ENCODE measurements at places on chromosomes 2 and 18.

GRCh38 chr2:46985512-46985911 is 69.9 kb upstream of the MCFD2 start:
- peak; percentile 14 for DNase-seq

GRCh38 chr2:120432293-120432975 is 86.5 kb downstream of the INHBB start:
- DNase-seq = no peak

- DNase-seq = no peak
Observed at GRCh38 chr2:144350151-144350802, 169.6 kb downstream of the ZEB2 start.

DNA sequence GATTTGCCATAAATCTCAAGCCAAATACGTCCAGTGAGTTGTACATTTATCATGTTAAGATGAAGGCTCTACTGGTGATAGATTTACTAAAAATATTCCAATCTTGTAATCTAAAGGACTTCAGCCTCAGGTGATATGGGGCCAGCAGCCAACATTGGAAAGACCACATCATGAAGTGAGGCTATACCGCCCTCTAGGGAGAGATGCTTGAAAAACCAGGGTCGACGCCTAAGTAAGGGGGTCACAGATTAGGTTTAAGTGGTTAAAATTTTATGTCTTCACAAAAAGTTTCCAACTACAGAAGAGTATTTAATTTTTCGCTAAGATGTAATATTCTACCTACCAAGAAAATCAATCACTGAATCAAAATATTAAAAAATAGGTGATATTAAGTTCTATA is 33.3 kb downstream of the DOCK10 start:
- DNase-seq = no peak

GRCh38 chr18:74497324-74497676 is 1.1 kb downstream of the CNDP2 start:
- DNase-seq = no peak

DNA sequence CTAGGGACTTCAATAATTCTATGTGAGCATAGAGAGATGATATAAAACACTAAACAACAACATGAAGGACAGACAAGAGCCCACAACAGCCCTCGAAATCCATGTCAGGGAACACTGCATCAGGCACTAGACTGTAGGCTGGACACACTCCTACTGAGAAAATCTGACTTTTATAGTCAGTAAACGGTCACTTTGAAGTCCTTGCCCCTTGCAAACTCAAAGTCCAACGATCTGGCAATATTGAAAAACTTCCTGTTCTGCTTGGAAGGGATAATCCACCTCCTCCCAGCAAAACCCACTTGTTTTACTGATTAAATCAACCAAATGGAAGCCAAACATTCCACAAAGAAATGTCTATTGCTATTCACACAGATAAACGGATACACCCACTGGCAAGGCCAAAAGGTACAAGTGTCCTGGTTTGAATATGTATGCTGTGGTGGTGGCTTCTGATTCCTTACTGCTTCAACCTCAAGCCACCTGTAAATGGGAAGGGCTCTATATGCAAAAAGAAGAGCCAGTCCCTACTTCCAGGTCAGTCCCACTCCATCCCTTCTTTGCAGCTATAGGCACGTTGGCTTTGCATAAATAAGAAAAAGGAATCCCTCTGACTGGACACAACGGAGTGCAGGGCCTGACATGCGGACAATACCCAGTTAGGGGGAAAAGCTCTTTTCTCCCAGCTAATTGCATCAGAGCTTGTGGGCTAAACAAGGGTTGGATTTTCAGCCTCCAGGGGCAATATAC is 56.6 kb downstream of the STK39 start:
- DNase-seq = no peak

DNA sequence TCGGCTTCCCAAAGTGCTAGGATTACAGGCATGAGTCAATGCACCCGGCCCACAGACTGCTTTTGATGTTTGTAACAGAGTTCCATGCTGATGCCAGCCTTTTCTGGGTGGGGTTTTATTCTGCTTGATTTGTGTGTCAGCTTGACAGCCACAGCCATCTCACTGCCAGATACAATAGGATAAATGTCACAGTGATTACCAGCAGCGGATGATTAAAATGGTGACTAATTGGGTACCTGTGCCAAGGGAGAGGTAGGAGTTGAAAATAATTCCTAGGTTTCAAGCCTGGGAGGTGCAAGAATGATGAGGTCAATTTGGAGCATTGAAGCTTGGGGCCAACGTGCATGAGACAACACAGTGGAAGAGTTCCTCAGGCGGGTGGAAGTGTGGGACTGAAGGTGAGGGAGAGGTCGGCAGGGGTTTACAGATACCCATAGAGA is 39.4 kb downstream of the SH2D6 start:
- DNase-seq = no peak

DNA sequence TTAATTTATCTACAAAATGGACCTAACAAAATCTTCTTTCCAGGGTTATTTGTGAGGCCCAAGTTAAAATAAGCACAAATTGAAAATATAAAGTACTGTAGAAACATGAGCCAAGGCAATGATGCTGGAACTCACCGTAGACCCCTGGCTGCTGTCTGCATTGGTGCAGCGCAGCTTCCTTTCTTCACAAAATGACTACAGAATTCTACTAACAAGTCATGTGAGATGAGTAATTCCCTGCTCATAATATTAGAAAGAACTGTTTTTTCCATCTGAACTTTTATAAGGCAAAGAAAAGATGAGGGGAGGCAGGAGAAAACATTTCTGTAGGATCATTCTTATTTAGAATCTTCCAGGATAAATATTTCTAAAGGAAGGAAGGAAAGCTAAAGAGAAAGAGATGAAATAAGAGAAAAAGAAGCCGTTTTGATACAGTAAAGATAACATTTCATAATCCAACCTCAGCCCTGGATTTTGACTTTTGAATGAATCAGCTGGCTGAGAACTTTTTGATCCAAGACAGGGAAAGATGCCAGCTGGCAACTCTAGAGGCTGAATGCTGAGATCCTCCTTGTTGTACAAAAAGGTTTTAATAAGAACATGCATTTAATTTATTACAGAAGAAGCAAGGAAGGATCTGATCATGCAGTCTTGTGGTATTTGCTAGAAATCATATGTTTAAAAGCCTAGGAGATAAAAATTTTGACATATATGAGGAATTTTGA is 183.9 kb upstream of the KLHL14 start:
- DNase-seq = no peak

DNA sequence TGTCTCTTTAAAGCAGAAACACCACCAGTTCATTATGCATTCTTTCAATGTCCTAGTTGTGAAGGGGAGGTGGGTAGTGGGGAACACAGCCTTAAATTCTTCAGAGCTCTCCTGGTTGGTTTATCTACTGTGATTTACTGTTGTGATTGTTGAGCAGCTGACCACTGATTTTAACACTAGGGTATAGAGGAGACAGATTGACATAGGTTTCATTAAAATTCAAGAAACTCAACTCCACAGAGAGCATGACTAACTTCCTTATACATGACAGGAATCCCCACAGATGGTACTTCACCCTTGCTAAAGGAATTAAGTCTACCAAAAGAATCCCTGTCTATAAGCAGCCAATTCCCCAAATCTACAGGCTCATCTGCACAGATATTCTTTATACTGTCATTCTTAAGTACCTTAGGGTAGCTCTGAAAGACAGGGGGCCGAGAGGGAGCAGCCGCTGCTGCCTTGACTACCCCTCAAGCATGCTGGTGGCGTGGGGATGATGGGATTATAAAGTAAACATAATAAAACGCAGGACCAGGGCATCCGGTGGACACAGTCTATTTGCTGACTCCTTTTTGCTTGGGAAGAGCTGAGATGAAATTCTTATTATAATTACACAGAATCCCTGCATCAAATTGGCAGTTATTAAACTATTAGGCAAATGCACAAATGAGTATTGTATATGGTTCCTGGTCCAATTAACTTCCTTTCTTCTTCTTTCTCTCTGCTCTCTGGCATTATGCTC is 1377.6 kb upstream of the PIK3C3 start:
- DNase-seq = no peak

DNA sequence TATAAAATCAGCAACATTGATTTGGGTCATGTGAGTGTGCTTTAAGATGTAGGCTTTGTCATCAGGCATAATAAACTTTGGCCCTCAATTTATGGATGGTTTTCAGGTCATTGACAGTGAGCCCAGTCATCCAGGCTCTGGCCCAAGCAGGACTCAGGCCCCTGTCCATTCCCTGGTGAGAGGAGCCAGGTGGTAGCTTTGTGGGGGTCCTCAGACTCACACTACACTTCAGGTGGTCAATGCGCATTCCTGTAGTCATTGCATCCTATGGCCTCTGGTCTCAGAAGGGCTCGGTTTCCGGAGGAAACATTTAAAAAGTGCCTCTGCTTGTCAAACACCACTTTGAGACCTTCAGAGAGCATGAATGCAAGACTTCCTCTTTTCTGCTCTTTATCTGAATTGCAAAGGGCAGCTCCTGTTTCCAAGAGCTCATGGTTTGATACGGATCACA is 20.2 kb downstream of the LGALSL start:
- DNase-seq = no peak

DNA sequence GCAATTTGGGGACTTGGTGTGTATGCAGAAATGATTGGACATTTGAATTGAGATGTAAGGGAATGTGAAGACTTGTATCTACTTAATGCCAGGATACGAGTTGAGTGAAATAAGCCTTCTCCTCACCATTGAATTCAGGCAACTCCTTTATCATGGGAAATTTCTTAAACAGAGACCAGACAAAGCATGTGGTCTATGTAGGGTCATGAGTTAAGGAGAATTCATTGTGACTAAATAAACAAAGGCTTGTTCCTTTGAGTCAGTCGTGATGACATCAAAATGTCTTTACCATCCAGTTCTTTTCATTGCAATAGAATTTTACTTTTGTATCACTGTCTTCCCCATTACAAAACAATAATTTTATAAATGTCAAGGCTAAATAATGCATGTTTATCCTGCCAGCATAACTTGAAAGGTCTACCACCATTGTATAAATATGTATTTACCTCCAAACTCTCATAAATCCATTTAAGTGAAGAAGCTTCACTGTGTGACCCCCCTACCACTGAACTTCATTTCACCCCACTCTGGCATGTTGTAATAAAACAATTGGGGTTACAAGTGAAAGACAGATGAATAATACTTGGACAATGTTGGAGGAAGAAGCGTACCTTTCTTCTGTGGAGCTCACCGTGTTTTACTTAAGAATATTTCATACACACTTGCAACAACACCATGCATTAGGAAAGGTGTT is 149.4 kb downstream of the EPHA4 start:
- no peak for DNase-seq

- DNase-seq = no peak
Observed at GRCh38 chr2:160431441-160431840, 62.2 kb downstream of the RBMS1 start.

GRCh38 chr18:74274700-74275099 is 17.1 kb downstream of the CYB5A start:
- no peak for DNase-seq

GRCh38 chr18:8945514-8945913 is 157.0 kb upstream of the NDUFV2 start:
- no peak for DNase-seq

DNA sequence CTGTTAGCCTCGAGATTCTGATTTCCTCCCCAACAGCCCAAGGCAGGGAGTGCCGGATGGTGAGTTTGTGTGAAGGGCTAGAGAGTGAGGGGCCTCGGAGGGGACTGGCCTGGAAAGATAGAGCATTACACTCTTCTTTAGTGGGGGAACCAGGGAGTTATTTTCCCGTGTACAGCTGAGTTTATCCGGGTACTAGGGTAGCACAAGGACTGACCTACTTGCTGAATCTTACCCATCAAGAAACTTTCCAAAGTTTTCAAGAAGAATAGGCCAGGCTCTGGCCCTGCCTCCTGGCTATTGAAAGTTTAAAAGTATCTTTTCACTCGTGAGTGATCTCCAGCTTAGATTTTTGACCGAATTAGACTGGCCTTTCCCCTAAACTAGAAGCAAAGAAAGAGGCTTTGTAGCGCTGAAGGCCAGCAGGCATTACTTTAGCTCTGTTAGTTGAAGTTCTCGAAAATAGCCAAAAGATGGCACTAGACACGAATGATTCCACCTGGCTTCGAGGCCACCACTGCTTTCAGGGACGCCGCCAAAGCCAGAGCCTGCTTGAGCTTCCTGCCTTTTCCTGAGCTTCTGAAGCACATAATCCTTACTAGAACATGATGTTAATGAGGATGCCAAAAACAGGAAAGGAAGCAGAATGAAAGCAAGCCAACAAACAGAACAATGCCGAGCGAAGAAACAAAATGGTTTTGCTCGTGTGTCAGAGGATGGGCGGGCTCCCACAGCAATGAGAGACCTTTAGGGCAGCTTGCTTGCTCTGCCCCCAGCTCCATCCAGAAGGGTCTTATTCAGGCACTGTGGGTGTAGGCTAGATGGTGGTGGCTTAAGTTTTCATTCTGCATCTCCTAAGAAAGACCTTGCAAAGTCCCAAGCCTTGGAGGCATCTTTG is 55.8 kb downstream of the TSN start:
- DNase-seq = no peak

GRCh38 chr2:82317012-82317411 is 2012.5 kb upstream of the LRRTM1 start:
- DNase-seq = no peak

GRCh38 chr2:229713371-229714079 is 830 bp downstream of the DNER start:
- no peak for DNase-seq

GRCh38 chr18:36284671-36285295 is 12.7 kb upstream of the FHOD3 start:
- peak; percentile 2 for DNase-seq

GRCh38 chr2:111897924-111898702 is at the start of gene MERTK:
MERTK (plus strand) TSS chr2:111898607; CDS start chr2:111898736, 129 bp downstream.
- peak; percentile 32 for DNase-seq

- no peak for DNase-seq
Observed at GRCh38 chr2:134234535-134234934, 19.3 kb upstream of the MGAT5 start.

DNA sequence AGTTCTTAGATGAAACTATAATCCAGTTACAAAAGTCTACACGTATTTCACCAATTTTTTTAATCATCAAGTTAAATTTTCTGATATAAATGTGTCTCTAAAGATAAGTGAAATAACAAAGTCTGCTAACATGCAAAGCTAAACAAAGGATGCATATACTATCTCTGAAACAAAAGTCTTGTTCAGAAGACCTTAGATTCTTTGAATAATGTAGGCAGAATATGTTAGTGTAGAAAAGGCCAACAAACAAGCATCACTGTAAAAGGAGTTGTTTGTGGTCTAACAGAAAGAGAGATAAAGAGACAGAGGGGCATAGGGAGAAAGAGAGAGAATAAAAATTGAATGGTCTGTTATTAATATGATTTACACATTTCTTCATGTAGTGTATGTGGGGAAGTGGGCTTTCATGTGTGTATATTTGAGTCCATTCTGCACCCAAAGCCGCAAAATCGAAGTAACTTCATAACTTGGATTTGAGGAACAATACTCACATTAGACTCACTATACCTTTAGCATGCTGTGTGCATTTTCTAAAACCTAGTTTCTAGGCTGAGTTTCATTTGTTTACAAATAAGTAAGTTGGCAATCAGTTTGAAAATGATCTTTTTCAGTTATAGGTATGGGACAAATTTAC is 734.8 kb upstream of the REG3G start:
- DNase-seq = no peak

All from stimulated activated naive CD4-positive, alpha-beta T cell treated with Interleukin-2 at 50 U/mL for 16 hours (primary cell).